ENCODE measurements at places on chromosomes 12 and 14.

DNA sequence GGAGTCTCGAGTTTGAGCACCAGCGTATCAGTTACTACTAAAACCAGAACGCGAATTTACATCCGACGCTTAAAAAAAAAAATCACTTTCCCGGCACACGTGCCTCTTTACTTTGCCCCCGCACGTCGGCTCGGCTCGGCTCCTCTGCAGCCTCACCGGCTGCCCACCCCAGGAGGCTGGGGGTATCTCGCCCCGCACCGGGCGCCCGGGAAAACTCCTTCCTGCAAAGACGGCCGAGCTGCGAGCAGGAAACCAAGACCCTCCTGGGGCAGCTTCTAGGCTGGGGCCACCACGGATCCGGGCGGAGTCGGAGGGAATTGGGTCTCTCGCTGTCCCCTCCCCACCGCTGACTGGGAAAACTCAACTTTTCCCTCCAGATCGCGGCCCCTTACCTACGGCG, 610 bp downstream of the VSIG10 start:
- no peak for DNase-seq

DNA sequence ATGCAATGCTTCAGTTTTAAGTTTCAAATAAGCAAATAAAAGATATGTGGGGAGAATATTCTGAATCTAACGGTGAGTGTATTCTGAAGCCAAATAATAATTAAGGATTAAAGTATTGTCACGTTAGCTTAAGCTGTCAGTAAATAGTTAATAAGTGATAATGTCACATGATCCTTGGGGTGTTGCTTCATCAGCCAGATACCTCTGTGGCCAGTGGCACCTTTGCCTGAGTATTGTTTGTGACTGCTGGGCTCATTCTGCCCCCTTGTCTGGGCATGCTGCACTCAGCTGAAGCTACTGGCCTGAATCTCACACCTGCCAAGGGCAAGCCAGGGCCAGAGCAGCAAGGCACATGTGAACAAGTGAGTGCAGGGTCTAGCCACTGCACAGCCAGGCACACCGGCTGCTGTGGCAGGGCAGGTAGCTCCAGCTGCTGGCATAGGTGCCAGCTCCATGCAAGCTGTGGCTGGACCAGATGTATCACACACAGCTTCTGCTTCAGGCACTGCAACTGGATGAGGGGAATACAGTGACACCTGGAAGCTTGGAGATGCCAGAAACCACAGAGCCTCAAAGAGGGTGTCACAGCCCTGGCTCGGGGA, 739.7 kb downstream of the SLC6A15 start:
- no peak for DNase-seq

GRCh38 chr12:65756956-65757511, 67.2 kb upstream of the HMGA2 start:
- no peak for DNase-seq

DNA sequence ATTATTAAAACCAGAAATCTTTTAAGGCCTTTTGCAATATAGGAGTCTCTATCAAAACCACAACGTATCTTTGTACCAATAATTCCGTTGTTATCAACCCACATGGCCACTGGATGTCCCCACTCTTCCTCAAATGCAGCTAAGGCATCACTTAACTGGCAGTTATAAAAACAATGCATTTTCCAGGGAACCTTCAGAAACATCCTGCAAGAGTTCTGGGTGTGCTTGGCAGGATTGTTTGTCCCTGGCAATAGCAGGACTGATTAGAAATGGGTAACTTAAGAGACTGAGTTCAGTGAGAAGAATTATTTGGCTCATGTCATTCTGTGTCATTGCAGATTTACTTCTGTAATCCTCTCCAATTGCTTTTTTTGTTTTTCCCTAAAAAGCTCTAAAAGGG, 112.0 kb downstream of the SLC15A5 start:
- DNase-seq: no peak

DNA sequence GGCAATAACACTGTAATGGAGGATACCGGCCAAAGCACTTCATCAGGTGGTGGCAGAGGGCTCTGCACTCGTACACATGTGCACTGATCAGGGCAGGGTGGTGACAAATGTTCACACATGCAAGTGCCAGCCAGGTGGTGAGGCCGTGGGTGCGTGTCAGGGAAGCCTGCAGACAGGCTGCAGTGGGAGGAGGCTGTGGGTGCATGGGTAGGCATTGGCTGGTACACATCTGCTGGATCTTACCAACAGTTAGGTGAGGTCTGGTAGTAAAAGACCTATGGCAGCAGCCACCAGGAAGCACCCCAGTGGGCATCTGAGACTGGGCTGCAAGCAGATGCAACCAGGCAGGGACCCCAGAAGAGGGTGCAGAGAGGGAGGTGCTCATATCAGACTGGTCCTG, 65.3 kb downstream of the PDE6H start:
- no peak for DNase-seq

DNA sequence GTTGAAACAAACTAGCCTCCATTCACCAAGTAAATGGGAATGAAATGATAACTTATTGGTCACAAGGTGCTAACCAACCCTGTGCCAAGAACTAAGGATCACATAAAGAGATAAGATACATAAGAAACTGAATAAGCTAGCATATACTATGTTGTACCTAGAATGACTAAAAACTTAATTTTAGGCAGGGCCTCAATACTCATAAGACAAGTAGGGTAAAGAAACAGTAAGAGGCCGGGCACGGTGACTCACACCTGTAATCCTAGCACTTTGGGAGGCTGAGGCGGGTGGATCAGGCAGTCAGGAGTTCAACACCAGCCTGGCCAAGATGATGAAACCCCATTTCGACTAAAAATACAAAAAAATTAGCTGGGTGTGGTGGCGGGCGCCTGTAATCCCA, 17.7 kb downstream of the GDF11 start:
- DNase-seq: no peak

GRCh38 chr12:107533218-107533617, 152.4 kb upstream of the PWP1 start:
- no peak for DNase-seq
